ENCODE measurements at places on chromosomes 16 and 17. TPM values are rescaled to one million over a fixed set of nuclear protein-coding genes. Genes with fewer than 3 reads are reported as not detected.

The MGAT5B gene
- total RNA-seq: 7.5 TPM

The COIL gene
- 15.3 TPM for total RNA-seq

The CDH8 gene
- total RNA-seq: 0.43 TPM

The KRT27 gene
- total RNA-seq: not detected

The VTN gene
- not detected for total RNA-seq

The SHISA6 gene
- not detected for total RNA-seq

The NDUFAB1 gene
- total RNA-seq: 98.7 TPM

The WWP2 gene
- total RNA-seq: 26.0 TPM

The GLIS2 gene
- 2.2 TPM for total RNA-seq

The PYY gene
- not detected for total RNA-seq

The MYH3 gene
- total RNA-seq: under 0.01 TPM

- no peak for DNase-seq
These were observed 5.9 kb upstream of the SLC16A5 start for GRCh38 chr17:75081611-75082540.

- no peak for DNase-seq
These were observed 83.5 kb upstream of the DNAJA2 start for GRCh38 chr16:47056688-47057629.

GRCh38 chr17:40283662-40284061, 4.0 kb upstream of the CDC6 start:
- DNase-seq: peak; percentile 96

GRCh38 chr17:70254735-70255460, 85.6 kb downstream of the KCNJ2 start:
- no peak for DNase-seq

DNA sequence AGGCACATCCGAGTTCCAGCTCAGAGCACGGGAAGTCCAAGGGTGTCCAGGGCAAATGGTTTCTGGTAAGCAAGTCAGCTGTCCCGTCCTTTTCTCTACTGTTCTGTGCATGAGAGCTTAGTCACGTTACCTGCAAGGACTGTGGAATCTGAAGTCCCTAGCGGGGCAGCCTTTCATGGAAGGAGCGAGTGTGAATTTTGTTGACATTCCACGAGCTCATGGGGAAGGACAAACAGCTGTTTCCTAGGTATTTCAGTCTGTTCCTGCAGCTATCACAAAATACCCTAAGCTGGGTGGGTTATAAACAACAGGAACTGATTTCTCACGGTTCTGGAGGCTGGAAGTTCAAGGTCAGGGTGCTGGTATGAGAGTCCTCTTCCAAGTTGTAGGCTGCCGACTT, 109.2 kb downstream of the SDR42E1 start:
- no peak for DNase-seq

- DNase-seq: peak; percentile 48
These were observed 21.7 kb downstream of the KNOP1 start for GRCh38 chr16:19696328-19696727.

GRCh38 chr16:49049191-49049590, 232.4 kb downstream of the CBLN1 start:
- DNase-seq: no peak

- no peak for DNase-seq
These were observed 19.5 kb upstream of the SLC5A10 start for GRCh38 chr17:18932360-18933055.

DNA sequence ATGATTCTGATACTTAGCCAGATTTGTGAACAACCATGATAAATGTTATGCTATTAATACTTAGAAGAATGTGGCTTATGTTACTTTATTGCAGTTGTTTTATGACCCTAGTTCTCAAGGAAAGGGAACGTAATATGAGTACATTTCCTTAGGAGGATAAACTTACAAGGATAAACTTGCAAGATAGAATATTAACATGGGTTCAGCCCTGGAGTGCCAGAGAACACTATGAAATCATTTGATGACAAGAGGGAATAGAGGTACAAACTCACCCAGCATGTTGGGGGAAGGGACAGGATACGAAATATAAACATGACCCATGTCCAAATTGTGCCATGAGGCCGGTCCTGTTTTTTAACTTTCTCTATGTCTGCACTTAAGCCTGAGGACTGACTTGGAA, 13.0 kb upstream of the ABCA5 start:
- DNase-seq: no peak

- no peak for DNase-seq
These were observed 166.7 kb downstream of the RBFOX3 start for GRCh38 chr17:79444198-79444597.

DNA sequence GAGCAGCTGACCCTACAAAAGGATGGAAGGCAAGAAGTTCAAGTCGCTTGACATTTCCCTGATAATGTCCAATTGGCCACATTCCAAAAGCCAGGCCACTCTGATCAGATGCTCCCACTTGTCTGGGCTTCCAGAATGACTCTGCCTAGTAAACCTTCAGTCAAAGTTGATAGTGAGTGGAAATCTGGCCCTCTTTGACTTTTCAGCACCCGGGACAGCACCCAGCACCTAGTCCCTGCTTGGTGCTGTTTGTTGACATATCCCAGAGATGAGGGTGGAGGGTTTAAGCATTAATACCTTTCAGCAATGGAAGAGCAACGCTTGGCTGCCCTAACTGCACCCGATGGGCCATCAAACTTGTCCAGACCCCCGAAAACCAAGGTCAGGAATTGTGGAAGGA, 131.3 kb downstream of the AIPL1 start:
- no peak for DNase-seq

DNA sequence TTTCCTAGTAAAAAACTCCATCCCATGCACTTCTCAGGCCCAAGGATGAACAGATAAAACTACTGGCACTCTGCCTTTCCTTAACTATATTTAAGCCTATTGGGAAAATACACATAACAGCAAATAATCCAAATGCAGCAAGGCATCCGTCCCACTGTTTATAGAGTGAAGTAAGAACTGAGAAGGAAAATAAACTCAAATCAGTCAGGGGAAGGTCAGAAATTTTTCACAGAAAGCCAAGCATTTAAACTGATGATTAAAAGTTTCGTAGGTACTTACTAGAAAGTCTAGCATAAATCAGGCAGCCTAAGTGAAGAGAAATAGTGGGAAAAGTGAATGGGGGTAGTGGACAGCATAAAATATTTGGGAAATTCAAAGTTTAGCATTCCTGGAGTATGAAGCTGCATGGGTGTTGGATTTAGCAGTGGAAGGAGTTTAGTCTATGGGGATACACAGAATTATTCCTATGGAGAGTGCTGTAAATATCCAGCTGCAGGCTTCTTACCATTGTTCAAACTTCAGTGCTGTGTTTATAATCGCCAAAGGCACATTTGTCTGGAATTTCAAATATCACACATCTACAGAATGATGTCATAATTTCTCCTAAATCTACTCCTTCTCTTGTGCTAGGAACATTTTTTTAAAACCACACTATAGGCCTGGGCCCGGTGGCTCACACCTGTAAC, 1131.0 kb upstream of the GOT2 start:
- DNase-seq: no peak

DNA sequence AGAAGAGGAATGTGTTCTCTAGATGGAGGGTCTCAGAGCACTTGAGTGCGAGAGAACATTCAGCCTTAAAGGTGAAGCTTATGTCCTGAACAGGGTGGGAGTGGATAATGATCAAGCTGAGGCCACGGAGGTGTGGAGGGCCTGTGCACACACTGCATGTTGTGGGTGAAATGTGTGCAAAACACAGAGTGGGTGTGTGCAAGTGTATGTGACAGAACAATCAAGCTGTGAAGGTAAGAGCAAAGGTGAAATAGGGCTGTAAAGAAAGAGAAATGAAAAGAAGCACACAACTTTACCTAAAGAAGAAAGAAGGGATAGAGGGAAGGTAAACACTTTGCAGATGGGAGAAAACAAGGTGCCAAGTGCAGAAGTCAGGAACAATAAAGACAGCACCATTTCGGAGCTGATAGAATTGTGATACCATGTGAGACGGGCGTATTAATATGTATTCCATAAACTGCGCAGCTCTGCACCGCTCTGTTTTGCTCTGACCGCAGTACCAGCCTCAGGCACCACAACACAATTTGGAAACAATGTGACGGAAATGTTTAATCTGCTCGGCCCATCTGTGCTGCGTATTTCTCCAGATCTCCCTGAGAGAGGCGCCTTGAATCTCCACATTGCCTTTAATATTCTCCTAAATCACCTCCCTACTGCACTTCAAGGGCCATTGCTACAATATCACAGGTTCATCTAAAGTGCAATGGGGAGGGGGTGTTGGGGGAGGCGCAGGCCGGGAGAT, 40.6 kb downstream of the SNX11 start:
- no peak for DNase-seq

DNA sequence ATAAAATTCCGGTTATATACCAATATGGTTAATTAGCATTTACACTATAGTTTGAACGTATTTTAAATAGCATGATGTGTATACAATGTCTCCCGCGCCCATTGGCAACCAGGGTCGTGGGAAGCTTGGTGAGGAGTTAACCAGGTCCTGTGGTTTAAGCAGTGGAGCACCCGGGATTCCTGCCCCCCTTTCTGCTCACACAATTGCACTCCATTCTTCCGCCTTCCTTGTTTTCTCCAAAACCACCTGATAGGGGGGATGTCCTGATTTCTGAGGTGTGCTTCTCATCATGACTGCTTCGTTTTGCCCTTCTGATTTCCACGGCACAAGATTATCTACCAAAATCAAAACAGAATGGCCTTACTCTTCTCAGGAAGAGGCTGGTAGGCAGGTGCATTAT, 35.8 kb downstream of the WIPI1 start:
- DNase-seq: no peak

GRCh38 chr16:25007284-25007984, 7.7 kb downstream of the ARHGAP17 start:
- DNase-seq: no peak

DNA sequence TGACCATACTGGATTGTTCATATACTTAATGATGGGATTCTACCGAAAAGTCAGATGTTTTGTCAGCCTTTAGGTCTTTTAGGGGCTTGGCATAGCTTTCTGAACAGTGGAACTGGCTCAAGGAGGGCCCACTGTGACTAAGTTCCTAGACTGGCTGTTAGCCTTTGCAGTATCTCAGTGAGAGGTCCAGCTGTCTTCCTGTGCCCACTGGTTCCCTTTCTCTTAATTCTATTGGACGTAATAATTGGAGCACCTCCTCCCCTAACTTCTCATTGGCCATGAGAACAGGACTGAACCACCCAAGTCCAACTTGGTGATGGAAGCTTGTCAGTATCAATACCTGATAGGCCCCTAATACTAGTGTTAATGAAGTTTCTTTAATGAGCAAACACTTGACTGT, 13.5 kb downstream of the KPNA2 start:
- DNase-seq: no peak

DNA sequence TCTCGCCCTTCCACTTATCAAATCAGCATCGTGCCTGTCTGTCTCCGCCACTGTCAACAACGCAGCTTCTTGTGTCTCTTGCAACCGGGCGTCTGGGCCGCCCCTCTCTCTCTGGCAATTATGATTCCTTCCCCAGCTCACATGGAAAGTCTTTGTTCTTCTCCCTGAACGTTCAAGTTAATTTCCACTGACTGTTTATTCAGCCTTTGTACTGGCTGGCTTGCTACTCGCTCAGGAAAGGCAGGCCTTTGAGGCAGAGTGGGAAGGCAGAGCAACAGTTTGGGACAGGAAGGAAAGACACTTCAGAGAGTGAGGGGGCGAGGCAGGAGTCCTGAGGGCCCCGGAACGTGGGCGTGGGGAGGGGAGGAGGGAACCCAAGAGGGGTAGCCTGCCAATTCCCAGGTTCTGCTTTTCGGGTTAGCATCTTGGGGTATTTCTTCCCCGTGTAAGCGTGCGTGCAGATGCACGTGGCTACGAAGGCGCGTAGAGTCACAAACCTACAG, 50.8 kb downstream of the AKAP1 start:
- no peak for DNase-seq

DNA sequence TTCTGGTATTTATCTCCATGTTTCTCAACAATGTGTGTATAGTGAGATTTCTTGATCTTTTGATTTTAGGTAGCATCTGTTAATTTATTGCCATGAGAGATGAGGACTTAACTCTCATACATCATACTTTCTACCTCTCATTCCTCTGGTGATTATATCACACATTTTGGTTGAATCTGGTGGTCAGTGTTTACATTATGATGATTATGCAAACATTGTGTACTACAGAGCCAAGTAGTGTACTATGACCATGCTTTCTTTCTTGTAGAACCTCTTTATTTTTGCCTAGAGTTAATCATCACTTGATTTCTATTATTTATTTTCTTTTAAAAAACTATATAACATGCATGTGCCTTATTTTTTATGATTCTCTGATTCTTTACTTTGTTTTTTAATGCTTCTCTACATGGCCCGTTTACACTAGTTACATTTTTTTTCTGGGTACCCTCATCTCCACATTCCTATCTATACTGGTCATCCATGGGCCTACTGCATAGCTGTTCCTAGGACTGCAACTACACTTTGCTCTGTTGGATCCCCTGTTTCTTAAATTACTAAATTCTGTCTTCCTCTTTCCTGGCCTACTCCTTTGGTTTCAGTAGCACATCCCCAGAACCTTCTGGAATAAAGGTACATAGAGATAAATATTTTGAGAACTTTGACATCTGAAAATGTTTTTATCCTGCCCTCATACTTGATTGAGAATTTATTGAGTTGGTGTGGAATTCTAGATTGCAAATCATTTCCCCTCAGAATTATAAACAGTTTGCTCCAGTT, 63.0 kb upstream of the LRRC37A3 start:
- DNase-seq: no peak

GRCh38 chr17:66405836-66406677, 103.6 kb downstream of the PRKCA start:
- no peak for DNase-seq

- DNase-seq: no peak
These were observed 177.4 kb downstream of the PRKCB start for GRCh38 chr16:24013054-24013636.

DNA sequence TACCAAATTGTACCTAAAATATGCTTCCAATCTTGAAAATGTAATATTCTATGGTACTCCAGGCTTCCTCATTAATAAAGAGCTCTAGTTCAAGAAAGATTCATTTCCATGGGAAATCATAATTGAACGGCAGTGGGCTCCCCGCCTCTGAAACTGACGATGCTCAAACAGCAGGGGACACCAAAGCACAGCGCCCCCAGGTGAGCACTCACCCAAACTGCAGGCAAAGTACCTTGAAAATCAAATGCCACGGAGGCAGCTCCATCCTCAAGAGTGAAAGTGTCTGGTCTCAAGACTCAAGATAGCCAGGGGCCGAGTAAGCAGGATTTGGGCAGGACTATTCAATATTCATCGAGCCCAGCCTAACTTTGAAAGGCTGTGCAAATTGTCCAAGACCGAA, 217.4 kb upstream of the TNRC6C start:
- no peak for DNase-seq

GRCh38 chr16:31395647-31396046, 2.5 kb downstream of the ITGAD start:
- no peak for DNase-seq

GRCh38 chr17:9389111-9389527, 186.5 kb downstream of the STX8 start:
- DNase-seq: peak; percentile 98

GRCh38 chr16:67540756-67541155, 12.1 kb downstream of the RIPOR1 start:
- no peak for DNase-seq

DNA sequence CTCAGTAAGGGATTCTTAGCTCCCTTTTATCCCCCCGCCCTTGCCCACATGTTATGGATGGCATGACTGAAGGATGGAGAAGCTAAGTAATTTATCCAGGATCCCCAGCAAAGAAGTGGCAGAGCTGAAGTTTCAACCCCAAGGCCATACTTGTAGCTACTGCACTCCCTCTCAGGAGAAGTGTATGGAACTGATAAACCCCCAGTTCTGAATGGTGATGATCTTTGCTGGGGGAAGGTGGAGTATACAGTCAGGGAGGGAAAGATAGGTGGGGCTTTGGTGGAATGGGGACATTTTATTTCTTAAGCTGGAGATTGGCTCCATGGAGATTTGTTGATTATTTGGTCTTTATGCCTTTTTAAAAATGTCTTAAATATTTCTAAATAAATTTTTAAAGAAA, 58.3 kb downstream of the TNRC6C start:
- DNase-seq: no peak

Data from epithelial cell of proximal tubule (primary cell).